ENCODE measurements at places on chromosomes 3 and 15.
A peak's percentile ranks its signal among the peaks of the same experiment; 100 is the strongest.

DNA sequence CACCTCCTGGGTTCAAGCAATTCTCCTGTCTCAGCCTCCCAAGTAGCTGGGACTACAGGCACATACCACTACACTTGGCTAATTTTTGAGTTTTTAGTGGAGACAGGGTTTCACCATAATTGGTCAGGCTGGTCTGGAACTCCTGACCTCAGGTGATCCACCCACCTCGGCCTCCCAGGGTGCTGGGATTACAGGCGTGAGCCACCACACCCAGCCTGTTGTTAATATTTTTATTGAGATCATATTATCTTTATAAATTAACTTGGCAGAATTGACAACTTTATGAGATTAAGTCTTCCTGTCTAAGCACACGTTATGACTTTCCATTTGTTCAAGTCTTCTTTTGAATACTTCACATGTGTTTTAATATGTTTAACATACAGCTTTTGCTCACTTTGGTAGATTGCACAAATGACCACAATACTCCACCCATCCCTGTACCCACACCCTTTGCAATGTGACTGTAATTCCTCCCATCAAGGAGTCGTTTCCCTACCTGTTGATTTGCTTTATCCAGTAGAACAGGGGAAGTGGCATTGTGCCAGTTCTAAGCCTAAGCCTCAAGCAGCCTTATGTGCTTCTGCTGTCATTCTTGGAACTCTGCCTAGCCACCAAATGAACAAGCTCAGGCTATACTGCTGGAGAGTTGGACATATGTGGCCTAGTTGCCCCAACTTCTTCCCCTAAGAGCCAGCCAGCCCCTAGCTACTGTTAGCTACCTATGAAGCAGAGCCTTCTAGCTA lies 8.2 kb downstream of the XYLB start:
- DNase-seq: no peak

DNA sequence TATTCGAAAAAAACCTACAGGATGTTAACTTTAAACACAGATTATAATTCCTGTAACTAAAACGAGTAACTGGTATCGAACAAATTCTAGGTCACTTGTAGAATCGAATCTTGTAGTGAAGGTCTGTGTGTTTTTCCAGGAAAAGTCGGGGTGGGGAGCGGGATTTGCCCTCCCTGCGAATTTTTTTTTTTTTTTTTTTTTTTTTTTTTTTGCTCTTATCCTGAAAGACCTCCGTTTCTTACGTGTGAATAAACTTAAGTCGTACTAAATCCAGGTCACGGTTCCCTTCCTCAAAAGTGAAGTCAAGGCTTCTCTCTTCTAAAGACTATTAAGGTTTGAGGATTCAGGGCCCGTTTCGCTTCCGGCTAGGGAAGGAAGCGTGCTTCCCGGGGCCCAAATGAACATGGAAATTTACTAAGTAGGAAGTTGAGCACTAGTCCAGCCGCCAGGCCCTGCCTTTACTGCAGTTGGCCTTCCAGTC lies 770 bp downstream of the TBC1D5 start:
- no peak for DNase-seq

- DNase-seq: no peak
These were observed 5.7 kb downstream of the NR2F2 start for GRCh38 chr15:96336108-96336595.

- no peak for DNase-seq
These were observed 12.5 kb downstream of the SPINK8 start for GRCh38 chr3:48320996-48321395.

DNA sequence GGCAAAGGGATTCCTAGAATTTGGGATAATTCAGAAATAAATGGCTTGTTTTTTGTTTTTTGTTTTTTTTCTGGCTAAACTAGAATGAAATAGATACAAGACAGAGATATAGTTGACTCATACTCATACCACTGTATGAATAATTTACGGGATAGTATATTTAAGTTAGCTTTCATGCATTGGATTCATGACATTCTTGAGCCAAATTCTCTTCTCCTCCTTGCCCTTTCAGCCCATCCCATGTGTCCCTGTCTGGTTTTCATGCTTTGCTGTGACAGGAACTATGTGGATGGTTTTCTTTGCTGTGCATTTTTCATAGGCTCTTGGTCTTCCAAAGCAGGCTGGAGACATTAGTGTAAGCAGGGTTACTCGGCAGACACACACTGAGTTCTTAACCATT lies 66.6 kb upstream of the UMPS start:
- DNase-seq: no peak

DNA sequence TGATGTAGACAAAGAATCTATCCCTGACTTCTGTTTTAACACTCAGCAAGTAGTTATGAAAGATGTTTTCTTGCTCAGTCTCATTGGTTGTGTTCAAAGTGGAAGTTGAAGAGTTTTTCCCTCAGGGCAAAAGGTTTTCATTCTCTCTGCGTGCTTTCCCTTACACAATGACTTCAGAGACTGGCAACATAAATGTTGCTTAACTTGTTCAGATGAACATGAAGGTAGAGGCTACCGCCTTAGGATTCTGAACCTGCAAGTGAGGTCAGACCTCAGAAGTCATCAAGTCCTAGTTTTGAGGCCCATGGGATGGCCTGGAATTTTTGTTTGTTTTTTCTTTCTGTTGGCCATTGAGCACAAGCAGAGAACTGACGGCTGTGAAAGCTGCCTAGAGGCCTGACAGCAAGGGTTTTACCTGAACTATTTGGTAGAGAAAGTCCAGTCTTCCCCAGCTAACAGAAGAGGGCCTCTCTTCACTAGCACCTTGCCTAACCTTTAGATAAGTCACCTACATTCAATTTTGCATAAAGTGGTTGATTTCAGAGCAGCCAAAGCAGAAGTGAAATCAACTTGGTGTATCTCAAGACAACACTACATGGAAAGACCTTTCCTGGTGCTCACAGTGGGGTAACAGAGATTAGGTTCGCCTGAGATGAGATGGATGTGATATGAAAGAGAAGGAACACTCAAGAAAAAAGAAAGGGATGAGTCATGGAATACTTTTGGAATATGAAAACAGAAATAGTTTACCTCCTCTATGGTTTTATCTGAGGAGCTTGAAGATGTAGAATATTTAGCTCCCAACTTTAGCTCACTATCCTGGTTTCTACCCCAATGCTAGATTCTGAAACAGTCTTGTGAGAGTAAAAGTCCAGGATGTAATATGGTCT lies 53.6 kb upstream of the AP4E1 start:
- peak; percentile 44 for DNase-seq

DNA sequence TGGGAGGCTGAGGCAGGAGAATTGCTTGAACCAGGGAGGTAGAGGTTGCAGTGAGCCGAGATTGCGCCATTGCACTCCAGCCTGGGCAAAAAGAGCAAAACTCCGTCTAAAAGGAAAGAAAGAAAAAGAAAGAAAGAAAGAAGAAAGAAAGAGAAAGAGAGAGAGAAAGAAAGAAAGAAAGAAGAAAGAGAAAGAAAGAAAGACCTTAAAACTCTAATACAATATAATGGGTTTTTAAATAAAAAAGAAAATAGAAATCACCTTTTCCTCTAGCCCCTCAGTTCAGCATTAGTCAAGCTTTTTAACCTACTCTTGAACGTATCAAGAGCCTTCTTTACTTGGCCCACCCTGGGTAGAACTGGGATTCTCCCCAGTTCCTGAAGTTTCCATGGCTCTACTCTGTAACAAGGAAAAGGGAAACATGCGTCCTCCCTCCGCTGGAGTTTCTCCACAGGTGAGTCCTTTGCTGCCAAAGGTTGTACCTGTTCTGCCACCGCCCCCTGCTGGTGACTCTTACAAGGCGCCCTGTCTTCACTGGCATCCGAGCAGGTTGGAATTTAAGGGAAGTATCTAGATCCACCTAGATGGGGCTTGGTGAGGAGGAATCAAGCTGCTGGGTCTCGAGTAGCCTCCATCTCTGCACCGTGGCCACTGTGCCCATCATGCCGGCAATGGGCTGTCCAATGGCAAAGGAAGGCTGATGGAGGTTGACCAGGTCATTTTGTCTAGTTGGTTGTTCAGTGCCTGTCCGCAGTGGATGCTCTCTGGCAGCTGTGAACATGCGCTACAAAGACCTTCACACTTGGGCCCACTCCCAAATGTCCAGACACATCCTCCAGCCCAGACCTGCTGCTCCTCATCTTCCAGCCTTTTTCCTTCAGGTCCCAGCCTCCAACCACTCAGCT lies 20.6 kb upstream of the EPHB3 start:
- peak; percentile 70 for DNase-seq

- DNase-seq: no peak
These were observed 8.3 kb upstream of the PIGZ start for GRCh38 chr3:196976941-196977340.

DNA sequence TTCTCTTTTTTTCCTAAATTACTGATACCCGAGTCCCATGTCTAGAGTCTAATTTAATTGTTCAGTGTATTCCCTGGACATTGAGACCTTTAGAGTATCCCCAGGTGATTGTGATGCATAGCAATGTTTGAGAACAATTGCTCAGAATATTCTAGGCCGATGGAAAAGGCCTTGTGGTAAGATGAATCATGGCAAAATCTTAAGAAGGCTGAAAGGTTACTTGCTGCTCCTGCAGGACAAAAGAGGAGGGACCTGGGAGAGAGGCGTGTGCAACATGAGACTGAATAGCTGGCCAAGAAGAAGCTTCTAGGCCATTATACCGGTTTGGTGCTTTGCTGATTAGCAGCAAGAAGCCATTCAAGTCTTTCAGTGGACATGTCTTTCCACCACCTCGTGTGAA lies 256.6 kb downstream of the ROBO2 start:
- DNase-seq: no peak

DNA sequence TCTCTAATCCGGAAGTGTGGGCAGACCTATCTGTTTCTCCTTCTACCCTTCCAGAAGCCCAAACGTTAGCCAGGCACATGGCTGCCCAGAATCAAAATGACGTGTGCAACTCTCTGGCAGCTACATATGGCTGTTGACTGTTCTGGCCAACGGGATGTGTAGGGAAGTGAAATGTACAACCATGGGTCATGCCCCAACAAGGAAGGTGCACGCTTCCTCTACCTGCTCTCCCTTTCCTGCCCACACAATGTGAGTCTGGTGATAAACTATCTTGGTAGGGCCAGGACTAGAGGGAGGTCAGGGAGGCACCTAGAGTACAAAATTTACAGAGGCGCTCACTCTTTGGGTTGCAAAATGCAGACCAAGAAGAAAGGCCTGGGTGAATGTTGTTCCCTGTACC lies 495.9 kb upstream of the PROK2 start:
- no peak for DNase-seq

GRCh38 chr3:60758831-60759230 lies 492.4 kb downstream of the FHIT start:
- DNase-seq: no peak

- no peak for DNase-seq
These were observed 394.8 kb downstream of the SI start for GRCh38 chr3:164683489-164683888.

DNA sequence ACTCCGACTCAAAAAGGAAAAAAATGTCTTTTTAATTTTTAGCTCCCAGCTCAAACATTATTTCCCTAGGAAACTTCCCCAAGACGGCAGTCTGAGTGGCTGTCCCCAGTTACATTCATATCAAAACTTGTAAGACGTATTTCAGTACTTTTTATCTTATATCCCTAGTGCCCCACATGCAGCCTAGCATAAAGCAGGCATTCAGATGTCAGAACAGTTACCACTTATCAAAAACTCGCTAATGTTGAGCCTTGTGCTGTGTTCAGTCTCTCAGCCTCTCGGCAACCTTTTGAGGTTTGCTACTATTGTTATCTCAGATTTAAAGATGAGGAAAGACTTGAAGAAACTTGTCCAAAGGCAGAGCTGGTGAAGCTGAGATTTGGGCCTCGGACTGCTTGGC lies 6.6 kb upstream of the SELENOS start:
- DNase-seq: no peak

- DNase-seq: peak; percentile 40
These were observed 55.9 kb upstream of the PLCL2 start for GRCh38 chr3:16828815-16829214.

GRCh38 chr3:104556372-104557078 lies 810.2 kb upstream of the ALCAM start:
- DNase-seq: no peak

- no peak for DNase-seq
These were observed 27.1 kb downstream of the EHD4 start for GRCh38 chr15:41945221-41945620.

GRCh38 chr15:74444106-74445062 lies 10.6 kb upstream of the SEMA7A start:
- no peak for DNase-seq

DNA sequence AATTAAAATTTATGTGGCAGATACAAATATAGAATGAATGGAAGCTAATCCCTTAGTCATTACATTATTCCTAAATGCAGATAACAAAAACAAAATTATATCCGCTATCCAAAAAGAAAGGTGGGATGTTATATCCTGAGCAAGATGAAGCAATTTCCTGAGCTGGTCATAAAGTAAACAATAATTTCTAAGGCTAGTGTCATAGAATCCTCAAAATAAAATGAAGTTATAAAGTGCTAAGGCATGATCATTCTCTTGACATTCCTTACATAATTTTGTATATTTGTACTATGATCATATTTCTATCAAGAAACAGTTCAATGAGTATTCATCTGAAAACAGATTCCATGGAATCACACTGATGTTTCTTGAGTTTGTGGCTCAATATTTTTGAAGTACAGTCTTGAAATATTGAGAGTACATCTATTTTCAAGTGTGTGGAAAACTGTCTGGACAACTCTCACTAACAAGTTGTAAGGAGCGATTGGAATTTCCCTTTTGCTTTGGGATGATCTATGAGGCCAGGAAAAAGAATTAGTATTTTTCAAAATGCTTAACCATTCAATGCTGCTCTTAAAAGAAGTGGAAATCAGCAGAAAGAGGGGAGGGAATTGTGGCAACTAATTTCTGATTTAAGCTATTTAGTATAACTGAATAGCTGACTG lies 92.4 kb downstream of the ABI3BP start:
- DNase-seq: no peak

DNA sequence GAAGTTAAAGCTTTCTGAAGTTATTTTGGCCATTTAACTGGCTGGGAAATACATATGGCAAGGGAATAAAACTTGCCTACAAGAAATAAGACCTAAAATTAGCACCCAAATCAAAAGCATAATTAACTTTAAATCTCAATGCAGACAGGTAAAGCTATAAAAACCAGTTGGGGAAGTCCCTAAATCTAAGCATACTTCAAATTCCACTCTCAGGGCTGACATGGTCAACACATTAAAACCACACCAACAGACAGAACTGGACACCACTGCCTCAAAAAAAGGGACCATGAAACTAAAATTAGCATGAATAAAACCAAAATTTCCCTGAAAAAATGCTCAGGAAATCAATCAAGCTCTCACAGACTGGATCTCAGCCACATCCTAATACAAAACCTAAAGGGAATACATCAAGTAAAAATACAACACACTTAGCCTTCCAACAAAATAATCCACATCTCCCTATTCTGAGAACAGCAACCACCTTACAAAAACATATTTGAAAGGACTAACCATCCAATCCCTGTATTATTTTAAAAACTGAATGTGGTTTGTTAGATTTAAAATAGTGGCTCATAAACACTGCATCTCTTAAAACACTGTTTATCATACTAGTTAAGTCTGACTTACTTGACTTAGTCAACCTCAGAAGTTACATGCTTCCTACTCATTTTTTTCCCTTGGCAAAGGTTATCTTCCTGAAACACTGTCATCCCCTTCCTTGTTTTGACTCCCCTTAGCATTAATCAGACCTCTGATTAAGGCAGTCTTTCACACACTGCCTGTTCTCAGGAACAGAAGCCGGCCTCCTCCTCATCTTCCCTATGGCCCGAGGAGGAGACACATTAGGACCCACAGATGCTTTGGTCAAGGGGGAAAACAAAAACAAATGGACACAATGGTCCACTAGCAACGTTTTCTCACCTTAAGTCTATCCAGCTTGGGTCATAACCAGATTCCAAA lies 8.3 kb downstream of the TRA2B start:
- DNase-seq: no peak

- DNase-seq: no peak
These were observed 157.0 kb downstream of the FGF12 start for GRCh38 chr3:192570315-192570714.

GRCh38 chr3:104906001-104906639 lies 460.6 kb upstream of the ALCAM start:
- no peak for DNase-seq
